H9 (cell line): ENCODE measurements at places on chromosomes 12 and 14.

- no peak for DNase-seq
Measured at GRCh38 chr14:51967521-51967920, 21.8 kb upstream of the RTRAF start.

DNA sequence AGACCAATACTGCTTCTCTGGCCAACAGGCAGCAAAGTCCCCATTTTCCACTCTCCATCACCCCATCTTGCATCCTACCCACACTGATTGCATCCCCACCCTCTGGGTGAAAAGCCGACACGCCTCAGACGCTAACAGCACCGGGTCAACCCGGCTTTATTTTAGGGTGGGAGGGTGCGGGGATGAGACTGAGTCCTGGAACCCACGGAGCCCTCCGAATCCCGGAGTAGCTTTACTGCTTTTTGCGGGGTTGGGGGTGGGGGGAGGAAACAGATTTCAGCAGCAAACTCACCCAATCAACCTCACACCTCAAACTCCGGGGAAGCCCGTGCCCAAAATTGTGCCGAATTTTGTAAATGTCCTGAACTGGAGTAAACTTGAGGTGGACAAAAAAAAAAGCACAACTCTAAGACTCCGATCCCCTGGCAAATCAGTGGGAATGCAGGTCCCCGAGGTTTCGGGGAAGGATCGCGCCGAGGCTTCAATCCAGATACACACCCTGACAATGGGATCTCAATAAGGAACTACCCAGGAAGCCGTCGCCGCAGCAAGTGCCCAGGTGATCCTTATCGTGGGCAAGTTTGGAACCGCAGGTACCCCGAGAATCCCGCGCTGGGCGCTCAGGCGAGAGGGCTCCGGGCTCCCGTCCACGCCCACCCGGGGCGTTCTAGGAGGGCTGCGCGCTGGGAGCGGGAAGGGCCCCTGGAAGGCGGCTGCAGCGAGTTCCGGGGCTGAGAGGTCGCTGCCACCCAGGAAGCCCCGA lies 1.1 kb downstream of the GCH1 start:
- no peak for DNase-seq

DNA sequence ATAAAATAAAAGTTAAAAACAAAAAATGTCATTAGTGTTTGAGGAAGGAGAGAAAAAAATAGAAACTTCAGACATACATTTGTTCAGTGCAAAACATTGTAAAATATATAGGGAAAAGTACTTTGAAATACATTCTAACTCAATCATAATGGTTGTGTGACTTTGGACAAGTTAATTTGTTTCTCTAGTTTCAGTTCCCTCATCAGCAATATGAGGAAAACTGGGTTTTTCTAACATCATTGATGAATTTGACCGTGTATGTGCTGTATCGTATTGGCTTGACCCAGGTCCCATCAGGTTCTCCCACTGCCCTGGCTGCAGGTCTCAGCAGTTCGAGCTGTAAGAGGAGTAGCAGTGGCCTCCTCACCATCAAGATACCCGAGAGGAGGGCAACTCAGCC lies 173.9 kb upstream of the ATF7IP start:
- DNase-seq: no peak

DNA sequence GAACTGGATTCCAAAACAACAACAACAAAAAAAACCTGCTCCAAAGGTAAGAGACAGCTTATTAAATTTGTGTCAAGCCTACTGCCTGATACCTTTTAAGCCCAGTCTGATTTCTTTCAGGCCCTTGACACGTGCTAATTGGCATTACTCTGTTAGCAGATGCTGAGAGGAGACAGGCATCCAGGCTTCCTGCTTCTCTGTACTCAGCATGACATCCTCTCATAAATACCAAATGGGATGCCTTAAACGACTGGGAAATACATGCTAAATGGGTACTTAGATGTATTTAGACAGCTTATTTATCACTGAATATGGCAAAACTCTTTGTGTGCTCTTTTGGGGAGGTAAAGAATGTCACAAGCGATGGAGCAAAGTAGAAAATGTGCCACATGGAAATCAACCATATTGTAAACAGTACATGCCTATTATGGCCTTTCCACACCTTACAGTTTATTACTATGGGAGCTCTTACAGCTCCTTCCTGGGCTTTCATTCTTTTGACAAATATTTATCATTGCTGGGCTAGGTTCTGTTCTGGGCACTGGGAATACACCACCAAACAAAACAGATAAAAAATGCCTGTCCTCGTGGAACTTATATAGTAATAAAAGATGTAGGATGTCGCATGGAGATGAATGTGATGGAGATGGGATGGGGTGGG lies 11.5 kb upstream of the PCED1B start:
- no peak for DNase-seq

- DNase-seq: no peak
Measured at GRCh38 chr14:89428173-89428523, 11.1 kb upstream of the FOXN3 start.

DNA sequence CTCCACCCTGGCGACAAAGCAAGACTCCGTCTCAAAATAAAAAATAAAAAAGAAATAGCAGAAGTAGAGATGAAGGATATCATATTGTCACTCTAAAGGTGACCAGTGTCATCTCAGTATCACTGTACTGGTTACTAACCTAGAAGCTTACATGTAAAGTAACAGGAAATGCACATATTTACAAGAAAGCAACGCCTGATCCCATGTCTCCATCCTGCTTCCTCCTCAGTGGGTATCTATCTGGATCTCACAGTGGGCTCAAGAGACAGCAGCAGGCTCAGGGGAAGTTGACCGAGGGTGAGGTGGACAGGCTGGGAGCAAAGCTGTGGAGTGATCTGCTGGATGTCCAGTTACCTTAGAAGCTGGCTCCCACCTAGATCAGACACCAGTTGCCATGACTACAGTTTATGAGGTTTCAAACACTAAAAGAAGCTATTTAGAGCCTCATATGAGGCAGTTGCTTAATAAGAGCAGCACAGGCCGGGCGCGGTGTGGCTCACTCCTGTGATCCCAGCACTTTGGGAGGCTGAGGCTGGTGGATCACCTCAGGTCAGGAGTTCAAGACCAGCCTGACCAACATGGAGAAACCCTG lies 10.5 kb downstream of the MTRFR start:
- DNase-seq: no peak

- DNase-seq: no peak
Measured at GRCh38 chr12:118188690-118189371, 52.9 kb downstream of the PEBP1 start.

DNA sequence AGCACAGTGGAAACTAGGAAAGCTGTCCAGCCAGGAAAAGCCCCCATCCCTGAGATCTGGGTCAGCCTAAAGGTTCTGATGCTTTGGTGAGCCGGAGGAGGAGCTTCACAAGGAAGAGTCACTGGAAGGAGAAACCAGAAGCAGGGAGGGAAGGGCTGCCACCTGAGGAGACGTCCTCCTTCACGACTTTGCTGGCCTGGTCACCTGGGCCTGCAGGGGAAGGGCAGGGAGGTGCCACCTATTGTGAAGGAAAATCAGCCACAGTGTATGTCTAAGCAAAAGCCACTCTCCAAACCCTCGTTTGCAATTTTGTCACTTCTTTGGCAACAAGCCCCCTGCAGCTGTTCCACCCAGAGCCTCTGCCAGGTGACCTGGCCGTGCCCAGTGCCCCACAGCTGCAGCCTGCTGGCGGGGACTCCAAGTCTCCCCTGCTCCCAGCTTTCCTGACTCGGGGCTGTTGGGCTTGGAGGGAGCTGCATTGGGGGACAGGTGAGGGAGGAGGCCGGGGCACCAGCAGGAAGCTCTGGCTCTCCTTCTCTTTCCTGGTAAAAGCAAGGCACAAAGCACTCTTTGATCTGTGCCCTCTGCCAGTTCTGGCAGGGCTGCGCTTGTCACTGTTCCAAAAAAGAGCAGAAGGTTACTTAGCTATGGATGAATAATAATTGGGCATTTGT lies 120.9 kb upstream of the BCL2L14 start:
- no peak for DNase-seq

DNA sequence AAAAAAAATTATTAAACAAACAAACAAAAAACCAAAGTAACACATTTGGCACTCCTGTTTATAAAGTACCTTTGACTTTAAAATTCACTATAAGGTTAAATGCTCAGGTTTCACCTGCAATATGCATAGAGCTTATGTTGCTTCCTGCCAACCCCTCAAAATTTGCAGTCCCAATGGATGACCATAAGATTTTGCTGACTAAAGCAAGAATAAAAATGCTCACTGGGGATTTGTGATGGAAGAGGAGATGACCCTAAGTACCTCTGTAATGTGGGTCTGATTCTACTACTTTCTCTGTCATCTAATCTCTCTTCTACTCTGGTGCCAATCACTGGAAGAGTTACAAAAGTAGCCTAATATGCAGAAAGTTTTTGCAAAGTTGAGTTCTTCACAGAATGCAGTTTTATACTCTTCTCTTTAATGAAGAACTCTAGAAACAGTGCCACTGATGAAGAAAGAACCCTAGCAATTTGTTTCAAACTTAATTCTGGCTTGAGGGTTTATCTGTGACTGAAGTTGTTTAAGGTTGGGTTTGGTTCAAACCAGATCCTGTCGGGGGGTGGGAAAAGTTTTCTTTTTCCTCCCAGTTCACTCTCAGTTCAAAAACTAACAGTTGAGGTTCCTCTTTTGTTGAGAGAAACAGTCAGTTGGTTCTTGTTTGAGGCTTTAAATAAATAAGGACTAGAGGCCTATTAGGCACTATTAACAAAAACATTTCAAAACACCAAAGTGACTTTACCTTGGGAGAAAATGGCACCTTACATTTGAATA lies 10.9 kb downstream of the WASHC3 start:
- no peak for DNase-seq

DNA sequence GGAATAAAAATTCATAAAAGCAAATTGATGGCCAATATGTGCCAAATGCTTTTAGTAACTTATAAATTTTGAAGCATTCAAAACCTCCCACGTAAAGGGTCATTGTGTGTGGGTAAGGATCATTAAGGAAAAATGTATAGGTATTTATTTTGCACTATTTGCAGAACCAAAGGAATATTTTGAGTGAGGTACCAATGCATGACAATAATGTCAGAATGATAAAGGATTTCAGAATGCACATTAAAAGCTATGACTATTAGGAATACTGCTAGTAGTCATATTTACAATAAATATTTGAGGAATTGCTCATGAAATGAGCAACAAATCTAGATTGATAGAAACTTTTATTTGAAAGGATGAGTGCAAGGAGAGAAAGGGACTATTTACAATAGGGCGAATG lies 932.8 kb downstream of the SLC6A15 start:
- DNase-seq: no peak

GRCh38 chr12:48788854-48789775 lies at the start of gene ADCY6:
Gene ADCY6 (minus strand): TSS chr12:48789089. CDS start chr12:48783434, 5,655 bp downstream.
- DNase-seq: peak; percentile 86

GRCh38 chr12:53169644-53170043 lies 10.9 kb upstream of the ZNF740 start:
- no peak for DNase-seq

DNA sequence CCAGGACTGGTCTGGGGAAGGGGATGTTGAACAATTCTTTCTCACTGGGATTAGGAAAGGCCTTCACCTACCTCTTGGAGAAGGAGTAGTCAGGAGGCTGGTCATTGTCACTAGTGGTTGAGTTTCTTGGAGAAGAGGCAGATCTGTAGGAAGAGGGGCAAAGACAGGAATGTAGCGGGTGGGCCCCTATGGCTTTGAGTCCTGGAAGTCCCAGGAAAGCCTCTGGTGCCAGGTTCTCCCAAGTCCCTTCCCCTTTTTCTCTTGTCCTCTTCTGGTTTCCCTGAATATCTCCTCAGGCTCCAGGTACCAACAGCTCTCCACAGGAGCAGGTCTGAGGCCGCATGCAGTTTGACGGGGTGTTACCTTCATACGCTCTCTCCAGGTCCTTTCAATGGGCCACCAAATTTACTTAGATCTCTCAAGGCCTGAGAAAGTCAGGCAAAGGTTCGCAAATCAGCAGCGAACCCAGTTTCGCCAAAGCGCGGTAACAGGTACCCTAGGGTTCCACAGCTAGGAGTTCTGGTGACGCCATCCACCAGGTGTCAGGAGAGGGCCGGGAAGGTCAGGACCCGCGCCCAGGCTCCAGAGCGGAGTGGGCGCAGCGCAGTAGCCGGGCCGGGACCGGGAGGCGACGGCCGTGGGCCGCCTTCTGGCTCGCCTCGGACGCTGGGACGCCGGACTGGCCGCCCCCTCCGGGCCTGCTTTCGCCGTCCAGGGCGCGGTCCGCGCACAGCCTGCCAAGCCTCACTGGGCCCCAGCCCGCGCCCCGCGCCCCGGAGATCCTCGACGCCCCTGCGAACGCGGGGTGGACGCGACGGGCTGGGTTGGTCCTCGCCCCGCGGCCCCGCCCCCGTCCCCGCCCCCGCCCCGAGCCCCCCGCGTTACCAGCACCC lies 795 bp downstream of the SMAGP start:
- DNase-seq: peak; percentile 90

- no peak for DNase-seq
Measured at GRCh38 chr12:19794116-19794515, 354.8 kb downstream of the AEBP2 start.

GRCh38 chr12:102163383-102163782 lies 34.2 kb downstream of the PMCH start:
- no peak for DNase-seq

DNA sequence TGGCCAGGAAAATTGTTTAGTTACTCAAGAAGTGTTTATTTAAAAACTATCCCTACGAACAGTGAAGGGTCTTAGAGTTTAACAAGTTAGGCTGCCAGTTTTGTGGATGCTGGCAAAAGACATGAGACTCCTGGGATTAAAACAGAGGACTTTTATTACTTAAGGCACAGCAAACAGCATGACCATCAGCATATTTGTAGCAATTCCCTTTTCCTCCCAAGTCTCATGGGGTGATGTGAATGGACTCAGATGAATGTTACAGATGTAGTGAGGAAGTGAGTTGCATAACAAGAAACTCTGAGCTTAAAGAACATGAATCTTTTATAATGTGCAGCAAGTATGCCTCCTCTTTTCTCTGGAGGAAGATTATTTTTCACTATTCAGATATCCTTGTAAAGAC lies 695.8 kb downstream of the RPS29 start:
- no peak for DNase-seq

DNA sequence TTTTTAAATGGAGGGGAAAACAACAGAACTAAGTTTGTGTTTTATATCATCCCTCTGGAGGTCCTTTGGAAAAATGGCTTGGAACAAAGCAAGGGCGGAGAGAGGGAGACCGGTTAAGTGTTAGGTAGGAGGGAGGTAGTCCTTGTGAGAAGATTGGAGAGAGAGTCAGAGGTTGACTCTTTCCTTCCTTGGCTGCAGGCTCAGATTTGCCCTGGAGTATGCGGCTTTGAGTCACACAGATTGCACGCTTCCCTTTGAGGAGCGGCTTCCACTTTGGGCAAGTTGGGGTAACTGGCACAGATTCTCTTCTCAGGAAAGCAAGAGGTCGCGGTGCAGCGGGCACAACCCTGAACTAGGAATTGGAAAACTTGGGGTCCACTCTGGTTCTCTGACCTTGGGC lies 9.9 kb downstream of the SOCS2 start:
- no peak for DNase-seq

- DNase-seq: no peak
Measured at GRCh38 chr12:16012117-16012516, 101.0 kb downstream of the DERA start.

GRCh38 chr12:128820723-128821432 lies 2.9 kb downstream of the SLC15A4 start:
- no peak for DNase-seq

- DNase-seq: no peak
Measured at GRCh38 chr14:88010331-88010730, 5.4 kb downstream of the GPR65 start.
